ENCODE measurements at places on chromosomes 1 and 21.

DNA sequence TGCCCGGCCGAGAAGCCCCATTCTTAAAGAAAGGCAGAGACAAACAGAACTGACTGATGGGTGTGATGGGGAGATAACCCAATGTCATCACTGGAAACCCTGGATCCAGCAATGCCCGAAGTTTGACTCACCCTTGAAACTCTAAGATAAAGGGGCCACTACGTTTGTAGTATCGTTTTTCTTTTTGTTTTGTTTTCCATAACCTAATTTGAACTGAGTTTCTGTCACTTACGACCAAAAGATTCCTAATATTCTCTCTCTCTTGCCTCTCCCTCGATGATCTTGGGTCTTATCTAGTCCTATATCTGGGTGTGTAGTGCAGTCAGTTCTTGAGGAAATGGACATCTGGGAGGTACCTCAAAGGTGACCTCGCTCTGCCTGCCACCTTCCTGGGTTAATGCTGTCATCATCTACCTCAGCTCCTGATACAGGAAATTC, 57.8 kb upstream of the ID3 start:
- no peak for DNase-seq

- DNase-seq: no peak
Measured at GRCh38 chr21:33112151-33112550, 42.2 kb downstream of the OLIG1 start.

GRCh38 chr1:86448670-86449069, 20.1 kb upstream of the CLCA1 start:
- no peak for DNase-seq

DNA sequence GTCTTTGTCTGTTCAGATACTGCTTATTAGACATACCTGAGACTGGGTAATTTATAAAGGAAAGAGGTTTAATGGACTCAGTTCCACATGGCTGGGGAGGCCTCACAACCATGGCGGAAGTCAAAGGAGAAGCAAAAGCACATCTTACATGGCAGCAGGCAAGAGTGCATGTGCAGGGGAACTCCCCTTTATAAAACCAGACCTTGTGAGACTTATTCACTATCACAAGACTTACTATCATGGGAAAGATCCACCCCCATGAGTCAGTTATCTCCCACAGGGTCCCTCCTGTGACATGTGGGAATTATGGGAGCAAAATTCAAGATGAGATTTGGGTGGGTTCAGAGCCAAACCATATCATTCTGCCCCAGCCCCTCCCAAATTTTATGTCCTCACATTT, 7.1 kb upstream of the PSMA5 start:
- DNase-seq: no peak

- DNase-seq: no peak
Measured at GRCh38 chr1:167713330-167714081, 8.3 kb upstream of the MPZL1 start.

GRCh38 chr1:49213301-49213700, 436.6 kb upstream of the BEND5 start:
- DNase-seq: no peak

GRCh38 chr1:213303286-213303685, 252.2 kb downstream of the RPS6KC1 start:
- DNase-seq: no peak

DNA sequence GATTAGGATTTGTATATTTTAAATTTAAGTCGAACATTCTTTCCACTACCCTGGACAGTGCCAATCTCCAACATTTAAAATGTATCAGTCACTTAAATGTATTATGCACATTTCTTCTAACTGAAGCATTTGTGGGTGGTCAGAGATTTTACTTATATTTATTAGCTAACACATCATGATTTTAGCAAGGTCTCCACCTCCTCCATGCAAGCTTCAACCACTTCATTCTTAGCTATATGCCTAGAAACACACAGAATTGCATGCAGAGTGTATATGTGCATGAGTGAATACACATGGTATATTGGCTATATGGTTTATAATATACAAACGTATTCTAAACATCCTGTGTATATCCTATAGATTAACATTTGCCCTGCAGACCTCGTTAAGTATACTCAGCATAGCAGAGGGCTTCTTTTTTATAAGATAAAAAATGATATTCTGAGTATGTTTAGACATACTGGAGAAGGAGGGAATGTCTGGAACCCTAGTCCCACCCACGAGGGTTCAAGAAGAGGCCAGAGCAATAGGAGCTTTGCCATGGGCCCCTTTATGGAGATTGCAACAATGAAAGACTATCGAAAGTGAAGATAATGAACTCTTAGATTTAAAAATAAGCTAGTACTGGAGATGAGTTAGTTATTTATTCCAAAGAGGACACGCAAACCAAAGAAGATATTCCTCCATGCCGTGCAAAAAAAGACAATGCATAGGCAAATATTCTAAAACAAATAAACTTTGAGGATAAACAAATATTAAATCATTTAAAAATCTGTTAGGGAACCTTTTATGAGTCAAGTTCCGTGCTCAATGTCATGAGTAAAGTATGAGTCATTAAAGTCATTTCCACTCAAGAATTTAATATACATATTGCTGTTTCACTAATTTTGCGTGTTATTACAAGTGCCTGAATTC, 480.4 kb downstream of the SIPA1L2 start:
- DNase-seq: no peak

DNA sequence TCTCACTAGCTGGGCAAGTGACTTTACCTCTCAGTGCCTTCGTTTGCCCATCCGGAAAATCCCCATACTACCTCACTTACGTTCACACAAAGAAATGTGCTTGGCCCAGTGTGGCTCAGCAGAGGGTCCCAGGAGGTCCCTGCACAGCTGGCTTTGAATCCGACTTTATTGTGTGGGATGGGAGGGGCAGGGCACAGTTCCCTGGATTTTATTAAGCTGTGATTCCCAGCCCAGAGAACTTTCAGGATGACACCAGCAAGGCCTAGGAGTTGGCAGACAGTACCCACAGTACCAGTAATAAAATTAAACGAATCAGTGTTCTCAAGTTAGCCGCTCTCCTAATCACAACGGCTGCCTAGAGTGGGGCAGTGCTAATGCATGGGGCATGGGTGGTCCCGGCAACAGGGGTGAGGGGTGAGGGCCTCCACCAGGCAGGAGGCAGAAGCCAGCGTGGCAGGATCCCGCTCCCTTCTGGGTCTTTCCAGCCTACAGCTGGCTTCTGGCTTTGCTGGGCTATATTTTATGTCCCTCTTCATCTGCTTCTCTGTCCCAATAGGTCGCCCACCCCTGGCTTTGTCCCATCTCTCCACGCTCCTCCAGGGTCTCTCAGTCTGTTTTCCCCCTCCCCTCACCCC, 74.9 kb downstream of the VWA5B1 start:
- DNase-seq: no peak

GRCh38 chr1:8517661-8518489, 200.0 kb downstream of the SLC45A1 start:
- no peak for DNase-seq
